ENCODE measurements at places on chromosomes 11 and 22. TPM values are rescaled to one million over a fixed set of nuclear protein-coding genes. Genes with fewer than 3 reads are reported as not detected.
A peak's percentile ranks its signal among the peaks of the same experiment; 100 is the strongest.

DNA sequence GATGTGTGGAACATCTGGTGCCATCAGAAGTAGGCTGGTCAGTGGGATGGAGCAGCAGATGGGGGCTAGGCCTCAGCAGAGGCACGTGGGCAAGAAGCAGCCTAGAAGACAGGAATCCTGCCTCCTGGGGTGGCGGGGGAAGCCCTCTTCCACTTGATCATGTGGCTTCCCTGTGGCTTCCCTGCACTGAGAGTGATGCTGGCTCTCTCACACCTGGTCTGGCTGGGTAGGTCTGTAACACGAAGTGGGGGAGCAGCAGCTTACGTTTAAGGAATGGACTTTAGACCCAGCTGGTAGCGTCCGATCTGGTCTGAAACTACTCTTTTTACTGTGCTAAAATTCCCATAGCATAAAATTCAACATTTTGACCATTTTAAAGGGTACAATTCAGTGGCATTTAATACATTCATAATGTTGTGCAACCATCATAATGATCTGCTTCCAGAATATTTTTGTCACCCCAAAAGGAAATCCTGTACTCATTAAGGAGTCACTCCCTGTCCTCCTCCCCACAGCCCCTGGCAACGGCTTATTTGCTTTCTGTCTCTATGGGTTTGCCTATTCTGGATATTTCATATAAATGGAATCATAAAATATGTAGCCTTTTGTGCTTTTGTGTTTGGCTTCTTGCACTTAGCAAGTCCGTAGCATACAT is 21.7 kb downstream of the PTPN5 start:
- DNase-seq = no peak

- no peak for DNase-seq
These were observed 27.3 kb downstream of the STK33 start for GRCh38 chr11:8566613-8567210.

- DNase-seq = no peak
These were observed 25.4 kb downstream of the SIK3 start for GRCh38 chr11:117072517-117073461.

GRCh38 chr11:45393826-45394225 is 107.7 kb upstream of the SYT13 start:
- DNase-seq = no peak

DNA sequence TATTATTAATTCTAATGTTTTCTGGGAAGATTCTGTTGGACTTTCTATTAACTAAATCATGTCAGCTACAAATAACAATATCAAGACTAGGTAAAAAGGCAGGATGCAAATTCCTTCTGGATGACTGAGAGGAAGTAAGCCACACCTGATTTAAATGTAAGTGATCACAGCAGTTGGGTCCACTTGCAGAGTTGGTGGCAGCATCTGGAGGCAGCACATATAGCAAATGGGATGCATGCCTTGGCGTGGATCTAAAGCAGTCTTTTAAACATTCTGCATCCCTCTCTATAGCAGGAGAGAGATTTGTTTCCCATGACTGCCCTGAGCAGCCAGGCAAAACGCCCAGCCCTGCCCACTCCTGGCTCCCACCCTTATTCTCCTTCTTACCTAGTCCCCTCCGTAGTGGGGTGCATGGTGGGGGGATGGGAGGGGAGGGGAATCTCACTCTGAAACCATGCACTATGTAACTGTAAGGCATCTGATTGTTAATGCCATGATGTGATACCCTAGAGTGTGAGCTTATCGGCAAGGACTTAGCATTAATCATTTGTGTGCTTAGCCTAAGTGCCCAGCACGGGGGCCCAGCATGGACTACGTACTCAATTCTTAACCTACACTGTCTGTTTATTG is 130.3 kb downstream of the EFCAB6 start:
- DNase-seq = peak; percentile 84

- no peak for DNase-seq
These were observed 18.8 kb upstream of the P4HA3 start for GRCh38 chr11:74330075-74330858.

DNA sequence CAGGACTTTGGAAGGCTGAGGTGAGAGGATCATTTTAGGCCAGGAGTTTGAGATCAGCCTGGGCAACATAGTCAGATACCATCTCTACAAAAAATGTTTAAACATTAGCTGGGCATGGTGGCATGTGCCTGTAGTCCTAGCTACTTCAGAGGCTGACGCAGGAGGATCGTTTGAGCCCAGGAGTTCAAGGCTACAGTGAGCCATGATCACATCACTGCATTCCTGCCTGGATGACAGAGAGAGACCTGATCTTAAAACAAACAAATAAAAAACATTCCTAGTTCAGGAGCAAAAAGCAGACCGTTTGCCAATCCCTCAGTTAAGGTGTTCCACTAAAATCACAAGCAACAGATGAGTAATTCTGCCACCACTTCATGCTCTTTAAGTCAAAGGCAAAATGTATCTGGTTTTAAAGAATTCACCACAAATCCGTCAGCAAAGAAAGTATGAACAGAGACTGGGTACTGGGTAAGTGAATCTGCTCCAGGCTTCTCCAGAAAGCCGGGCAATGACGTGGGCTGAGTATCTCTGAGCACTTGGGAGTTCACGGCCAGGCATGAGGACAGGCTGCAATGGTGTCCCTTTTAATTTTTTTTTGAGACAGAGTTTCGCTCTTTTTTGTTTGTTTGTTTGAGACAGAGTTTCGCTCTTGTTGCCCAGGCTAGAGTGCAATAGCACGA is 19.5 kb downstream of the CLTCL1 start:
- DNase-seq = peak; percentile 72

DNA sequence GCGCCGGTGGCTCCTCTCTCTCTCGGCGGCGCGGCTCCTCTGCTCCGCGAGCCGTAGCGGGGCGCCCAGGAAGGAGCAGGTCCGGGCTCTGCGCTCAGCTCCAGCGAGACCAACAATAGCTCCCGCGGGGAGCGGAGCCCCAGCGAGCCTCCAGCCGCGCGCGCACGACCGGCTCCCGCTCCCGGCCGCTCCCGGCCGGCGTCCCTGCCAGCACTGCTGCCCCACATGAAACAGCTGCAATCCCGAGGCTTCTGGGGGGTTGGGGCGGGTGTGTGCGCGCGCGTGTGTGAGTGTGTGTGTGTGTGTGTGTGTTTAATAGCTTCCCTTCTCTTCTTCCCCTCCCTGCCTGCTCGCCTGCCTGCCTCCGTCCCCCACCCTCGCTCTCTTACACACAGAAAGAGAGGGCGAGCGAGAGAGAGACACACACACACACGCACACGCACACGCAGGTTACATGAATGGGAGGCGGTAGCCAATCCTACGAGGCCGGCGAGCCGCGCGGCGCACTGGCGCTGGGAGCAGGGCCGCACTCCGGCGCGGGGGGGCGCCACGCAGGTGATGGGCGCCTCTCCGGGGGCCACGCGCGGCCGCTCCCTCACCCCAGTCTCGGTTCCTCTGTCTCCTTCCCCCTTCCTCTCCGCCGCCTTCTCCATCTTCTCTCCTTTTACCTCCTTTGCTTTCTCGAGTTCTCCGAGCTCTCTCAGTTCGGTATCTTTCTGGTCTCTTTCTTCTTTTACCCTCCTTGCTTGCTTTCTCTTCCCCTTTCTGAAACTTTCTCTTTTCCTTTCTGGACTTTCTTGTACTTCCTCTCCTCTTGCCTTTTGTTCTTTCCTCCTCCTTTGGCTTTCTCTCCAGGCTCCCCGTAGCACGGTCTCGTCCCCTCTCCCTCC is at the start of gene TENM4:
TSS of gene TENM4 (minus strand) at position 460 of the 890 bp plus-strand sequence. CDS start 371,086 bp downstream, outside the sequence.
- no peak for DNase-seq

DNA sequence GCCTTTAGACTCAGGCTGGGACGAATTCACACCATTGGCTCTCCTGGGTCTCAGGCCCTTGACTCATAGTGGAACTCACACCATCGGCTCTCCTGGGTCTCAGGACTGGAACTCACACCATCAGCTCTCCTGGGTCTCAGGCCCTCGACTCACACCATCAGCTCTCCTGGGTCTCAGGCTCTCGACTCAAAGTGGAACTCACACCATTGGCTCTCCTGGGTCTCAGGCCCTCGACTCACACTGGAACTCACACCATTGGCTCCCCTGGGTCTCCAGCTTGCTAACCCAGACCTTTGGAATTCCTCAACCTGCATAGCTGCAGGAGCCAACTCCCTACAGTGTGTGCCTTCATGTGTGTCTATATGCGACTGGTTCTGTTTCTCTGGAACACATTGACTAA is 56.7 kb downstream of the SHISAL1 start:
- peak; percentile 72 for DNase-seq

Gene SLC5A4
- not detected for total RNA-seq

Gene TXN2
- total RNA-seq = 52.1 TPM

Gene KRTAP5-1
- not detected for total RNA-seq

Gene ZNHIT2
- total RNA-seq = 15.7 TPM

Gene CST6
- total RNA-seq = not detected

Data from esophagus muscularis mucosa (tissue), 4 donors.